ENCODE measurements at places on chromosomes 3 and 15.

- no peak for DNase-seq
Observed at GRCh38 chr3:195587824-195588223, 4.1 kb upstream of the APOD start.

DNA sequence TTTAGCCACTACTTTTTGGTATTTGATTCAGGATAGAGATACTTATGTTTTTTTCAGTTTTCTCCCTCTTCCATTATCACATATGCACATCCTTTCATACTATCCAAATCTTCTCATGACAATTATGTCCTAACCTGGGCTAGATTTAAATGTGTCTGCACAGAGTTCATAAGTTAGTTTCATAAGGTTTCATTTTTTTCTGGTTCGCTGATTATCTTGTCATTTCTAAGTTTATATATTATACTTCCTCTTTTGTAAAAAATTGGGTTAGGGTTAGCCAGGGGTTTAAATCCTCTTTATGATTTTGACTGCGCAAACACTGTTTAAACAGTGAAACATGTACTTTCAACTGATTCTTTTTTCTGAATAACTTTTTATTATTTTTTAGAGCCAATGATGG is 148.6 kb downstream of the SST start:
- no peak for DNase-seq

- DNase-seq: no peak
Observed at GRCh38 chr3:177803500-177803899, 606.2 kb upstream of the TBL1XR1 start.

- DNase-seq: no peak
Observed at GRCh38 chr3:182005701-182006100, 294.0 kb downstream of the SOX2 start.

DNA sequence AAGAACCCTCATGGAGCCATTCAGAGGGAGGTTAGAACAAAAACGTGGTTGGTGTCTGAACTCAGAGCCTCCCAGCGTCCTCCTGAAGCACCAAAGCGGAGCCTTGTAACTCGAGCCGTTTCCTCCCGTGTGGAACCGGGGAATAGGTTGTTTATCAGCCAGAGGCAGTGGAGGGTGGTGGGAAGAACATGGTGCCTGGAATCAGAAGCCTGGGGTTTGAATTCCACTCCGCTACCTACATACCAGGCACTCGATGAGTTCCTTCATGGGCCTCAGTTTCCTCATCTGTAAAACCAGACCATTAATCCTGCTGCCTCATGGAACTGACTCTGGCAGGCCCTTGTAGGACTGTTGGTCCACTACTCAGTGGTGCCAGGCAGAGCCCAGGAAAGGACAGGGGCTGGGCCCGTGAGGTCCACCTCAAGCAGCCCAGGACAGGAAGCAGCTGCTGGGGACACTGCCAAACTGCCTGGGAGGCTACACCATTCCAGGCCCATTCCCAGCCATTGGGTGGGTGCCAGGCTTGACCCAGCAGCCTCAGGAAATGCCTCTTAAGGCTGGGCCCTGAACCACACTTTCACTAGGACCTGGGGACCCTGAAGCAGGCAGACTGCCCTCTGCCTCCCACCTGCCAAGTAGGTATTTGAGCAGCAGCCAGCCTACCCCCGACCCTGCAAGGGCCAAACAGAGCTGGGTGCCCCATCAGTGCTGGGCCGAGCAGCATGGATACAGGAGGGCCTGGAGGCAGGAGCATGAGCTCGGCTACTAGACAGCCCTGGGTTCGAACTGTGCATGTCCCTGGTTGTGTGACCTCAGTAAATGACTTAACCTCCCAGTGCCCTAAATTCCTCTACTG is 33.4 kb downstream of the PRKCD start:
- peak; percentile 28 for DNase-seq

DNA sequence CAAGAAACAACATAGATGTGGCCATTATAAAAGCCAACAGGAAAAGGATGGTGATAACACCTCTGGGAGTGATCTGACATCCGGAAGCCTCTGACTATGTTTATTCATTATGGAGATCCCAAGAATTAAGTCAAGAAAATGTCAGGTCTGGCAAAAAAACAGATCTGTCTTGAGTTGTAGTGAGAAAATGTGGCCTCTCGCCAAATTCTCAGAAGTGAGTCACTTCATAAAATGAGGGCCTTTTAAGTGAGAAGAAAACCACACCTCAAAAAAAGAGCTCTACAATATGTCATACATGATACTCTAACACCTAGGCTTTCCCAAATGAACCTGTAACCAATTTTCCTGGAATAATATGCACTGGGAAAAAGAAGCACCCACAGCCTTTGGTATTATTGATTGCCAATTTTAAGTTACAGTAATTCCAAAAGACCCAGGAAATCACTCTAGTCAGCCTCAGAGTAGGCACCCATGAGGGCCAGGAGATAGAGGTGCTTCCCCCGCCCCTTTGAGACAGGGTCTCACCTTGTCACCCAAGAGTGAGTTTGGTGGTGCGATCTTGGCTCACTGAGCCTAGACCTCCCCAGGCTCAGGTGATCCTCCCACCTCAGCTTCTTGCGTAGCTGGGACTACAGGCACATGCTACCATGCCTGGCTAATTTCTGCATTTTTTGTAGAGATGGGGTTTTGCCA is 38.0 kb downstream of the CCR3 start:
- DNase-seq: no peak

DNA sequence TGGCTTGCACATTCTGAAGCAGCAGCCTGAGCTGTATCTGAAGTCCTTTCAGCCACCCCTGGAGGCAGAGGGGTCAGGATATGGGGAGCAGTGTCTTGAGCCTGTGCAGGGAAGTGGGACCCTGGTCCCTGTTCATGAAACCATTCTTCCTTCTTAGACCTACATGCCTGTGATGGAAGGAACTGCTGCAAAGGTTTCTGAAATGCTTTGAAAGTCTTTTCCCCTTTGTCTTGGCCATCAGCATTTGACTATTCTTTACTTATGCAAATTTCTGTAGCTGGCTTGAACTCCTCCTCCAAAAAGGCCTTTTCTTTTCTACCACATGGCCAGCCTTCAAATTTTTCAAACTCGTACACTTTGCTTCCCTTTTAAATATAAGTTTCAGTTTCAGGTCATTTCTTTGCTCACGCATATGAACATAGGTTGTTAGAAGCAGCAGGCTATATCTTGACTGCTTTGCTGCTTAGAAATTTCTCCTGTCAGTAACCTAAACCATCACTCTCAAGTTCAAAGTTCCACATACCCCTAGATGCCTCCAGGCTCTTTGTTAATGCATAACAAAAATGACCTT is 62.3 kb downstream of the GALK2 start:
- DNase-seq: no peak

- DNase-seq: no peak
Observed at GRCh38 chr15:72925661-72926060, 126.6 kb upstream of the NEO1 start.

- peak; percentile 79 for DNase-seq
Observed at GRCh38 chr3:1501406-1502115, 408.7 kb downstream of the CNTN6 start.

- no peak for DNase-seq
Observed at GRCh38 chr15:90209591-90209990, 8.5 kb downstream of the SEMA4B start.

DNA sequence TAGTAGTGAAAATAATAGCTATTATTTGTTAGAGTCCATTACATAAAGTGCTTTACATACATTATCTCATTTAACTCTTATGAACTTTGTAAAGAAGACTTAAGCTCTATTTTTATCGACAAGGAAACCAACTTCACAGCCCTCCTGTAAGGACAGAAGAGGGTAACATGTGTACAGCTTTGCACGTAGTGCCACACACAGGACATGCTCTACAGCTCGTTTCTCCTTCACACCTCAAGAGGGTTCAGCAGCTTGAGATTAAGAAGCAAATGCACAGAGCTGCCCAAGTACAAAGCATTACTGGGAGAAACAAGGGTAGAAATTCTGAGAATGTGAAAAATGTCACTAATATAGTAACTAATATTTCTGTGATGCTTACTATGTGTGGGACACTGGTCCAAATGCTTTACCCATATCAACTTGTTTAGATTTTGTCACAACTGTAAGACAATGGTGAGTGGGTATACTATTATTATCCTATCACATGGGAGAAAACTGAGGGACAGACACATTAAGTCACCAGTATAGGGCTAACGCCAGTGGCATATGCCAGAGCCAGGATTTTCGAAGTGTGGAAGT is 327.8 kb downstream of the CTNNB1 start:
- DNase-seq: no peak

DNA sequence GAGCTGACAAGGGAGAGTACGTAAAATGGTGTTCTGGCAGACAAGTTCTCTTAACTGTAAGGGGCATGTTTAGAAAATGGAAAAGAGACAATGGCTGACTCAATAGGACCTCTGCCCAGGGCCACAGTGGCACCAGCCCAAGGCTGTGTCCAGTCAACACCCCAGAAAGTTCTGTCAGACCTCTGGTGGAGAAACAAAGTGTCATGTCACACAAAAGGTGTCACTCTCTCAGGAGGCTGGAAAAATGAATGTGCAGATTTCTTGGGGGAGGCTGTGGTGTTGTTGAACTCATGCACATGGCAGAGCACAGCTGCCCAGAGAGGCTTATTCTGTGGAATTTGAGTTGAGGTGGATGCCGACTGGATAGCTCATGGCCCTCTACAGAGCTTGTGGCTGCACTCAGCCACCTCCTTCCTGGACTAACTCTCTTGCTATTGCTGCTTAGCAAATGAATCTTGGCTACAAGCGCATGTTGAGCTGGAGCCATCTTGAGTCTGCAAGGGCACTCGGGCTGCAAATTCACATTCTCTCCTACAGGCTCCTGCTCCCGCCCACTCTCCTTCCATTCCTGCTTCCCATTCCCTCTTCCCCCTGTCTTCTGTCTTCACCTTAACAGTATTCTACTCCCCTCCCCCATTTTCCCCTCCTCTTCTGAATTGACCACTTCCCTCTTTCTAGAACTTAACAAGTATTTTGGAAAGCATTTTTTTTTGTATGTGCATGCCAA is 55.8 kb upstream of the SLC7A14 start:
- DNase-seq: no peak

DNA sequence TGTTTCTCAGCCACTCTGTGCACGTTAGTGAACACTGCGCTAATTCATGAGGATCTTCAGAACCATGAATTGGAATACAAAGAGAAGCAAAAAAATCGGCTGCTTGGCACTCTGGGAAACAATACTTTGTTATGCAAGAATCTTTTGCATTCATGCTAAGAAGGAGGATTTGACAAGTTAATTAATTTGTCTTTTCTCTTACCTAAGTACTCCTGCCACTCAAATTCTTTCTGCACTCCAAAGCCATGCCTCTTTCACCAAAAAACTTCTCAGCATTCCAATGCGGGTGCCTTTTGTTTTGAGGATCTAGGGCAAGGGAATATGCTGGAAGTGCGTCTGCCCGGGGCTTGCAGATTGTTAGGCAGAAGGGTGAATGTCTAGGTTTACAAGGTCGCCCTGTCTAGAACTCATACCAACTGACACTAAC is 11.3 kb upstream of the KAT2B start:
- no peak for DNase-seq

All from NCI-H69 (cell line).